ENCODE measurements at places on chromosomes 2 and 18.

DNA sequence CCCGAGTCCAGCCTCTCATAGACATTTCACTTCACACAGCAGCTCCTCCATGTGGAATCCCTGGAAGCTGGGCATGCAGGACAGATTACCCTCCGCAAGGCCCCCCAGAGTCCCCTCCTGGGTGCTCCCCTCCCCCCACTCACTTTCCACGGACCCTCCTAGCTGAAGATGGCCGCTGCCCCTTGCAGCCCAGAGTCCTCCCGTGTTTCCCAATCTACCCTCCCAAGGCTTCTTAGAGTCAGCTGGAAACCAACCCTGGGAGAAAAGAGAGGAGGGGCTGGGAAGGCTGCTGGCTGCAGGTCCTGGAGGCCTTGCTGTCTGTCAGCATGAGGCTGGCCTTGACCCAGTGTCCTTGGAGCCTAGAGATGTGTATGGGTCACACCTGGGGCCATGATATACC, 49.0 kb upstream of the HAAO start:
- DNase-seq: peak; percentile 13

DNA sequence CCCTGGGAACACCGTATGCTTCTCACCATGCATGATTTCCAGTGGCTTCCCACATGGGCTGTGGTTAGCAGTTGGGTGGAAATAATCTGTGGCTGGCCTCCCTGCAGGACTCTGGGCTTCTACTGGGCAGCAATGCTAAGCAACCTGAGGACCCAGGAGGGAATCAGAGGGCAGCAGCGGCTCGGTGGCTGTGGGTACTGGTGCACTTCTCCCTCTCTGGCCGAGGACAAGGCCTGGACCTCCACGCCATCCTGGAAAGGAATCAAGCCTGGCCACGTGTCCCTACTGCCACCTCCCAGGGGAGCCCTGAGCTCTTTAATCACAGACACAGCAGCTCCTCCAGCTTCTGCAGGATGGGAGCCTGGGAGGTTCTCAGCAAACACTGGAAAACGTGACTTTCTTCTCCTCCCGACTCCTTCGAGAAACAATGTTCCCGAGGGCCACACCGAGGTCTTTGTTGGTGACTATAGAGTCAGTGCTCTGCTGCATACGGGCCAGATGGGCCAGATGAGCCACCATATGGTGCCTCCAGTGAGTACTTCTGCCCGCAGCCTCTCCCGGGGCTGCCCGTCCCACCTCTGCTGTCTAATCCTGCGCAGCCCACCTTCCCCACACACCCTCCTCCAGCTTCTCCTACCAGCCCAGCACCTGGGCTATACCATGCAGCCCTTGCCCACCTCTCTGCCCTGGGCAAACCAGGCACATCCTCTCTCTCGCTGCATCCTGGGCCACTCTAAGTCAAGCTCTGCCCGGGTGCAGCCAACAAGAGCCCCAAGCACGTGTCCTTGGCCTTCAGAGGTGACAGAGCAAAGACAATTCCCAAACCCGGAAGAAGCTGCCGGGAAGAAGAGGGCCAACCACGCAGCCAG, 42.8 kb upstream of the OTOS start:
- no peak for DNase-seq

DNA sequence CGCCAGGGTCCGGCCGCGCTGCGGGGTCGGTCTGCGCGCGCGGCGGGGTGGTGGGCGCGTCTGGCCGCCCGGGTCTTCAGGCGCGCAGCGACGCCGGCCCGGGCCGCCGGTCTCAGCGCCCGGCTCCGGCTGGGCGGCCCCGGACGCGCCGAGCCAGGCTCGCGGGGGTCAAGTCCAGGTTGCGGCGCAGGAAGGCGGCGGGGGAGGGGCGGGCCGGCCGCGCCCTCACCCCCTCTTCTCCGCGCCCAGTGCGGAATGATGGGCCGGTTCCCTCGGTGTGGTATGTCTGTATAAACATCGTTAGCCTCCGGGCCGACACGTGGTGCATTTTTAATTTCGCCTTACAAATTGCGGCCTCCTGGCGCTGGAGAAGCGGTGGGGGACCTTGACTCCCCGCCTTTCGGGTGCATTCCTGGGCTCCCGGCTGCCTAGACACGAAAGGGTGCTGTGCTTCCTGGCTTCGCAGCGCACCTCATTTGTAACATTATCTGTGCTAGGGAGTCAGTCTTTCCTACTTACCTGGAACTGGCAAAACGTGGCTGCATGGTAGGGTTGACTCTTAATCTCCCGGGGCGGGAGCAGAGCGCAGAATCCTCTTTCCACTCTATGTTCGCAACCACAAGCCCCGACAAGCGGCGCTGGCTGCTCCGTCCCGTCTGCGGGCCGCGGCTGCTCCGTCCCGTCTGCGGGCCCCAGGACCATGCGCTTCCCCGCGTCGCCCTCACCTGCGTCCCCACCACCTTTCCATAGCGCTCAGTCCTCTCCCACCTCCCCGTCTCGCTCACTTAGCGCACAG, 69.0 kb downstream of the CTAGE1 start:
- peak; percentile 75 for DNase-seq

DNA sequence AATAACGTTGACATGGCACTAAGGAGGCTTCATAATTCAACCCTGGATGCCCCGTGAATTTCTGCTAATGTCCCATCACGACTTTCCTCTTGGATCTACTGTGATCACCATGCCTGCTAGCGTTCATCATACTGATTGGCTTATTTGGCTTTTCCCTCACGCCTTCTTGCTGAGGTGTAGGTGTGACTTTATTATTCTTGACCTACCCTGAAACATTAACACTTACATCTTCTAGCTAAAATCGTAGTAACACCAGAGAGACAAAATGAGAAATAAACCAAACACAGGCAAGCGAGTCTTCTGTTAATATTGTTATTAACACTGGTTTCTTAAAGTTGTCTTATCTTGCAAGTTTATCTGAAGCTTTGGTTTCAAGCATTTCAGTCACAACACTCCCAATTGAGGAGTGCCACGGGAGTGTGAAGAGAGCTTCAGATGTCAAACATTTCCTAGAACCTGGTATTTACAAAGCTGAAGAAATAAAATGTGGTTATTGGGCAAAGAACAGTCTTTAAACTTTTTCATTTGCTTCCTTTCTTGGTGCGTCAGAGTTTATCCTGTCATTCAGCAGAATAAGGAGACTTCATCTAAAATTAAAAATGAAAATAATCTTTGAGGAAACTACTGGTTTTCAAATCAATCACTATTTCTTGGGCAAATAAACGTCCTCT, 15.4 kb upstream of the STAT1 start:
- DNase-seq: no peak

DNA sequence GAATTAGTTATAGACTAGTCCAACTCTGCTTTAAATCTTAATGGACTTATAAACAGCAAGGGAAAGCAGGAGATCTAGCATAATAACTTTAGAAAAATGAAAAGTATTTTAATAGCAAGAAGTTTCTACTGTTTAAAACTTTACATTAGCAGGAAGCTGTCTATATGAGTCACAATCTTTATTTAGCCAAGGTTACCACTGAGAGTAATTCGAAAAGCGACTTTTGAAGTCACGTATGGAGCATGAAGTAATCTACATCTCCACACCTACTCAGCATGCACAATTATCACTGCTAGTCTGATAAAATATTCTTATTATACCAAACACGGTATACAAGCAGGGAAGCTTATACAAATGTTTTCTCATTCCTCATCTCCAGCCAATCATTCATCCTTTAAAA, 515.4 kb upstream of the SOX11 start:
- no peak for DNase-seq

DNA sequence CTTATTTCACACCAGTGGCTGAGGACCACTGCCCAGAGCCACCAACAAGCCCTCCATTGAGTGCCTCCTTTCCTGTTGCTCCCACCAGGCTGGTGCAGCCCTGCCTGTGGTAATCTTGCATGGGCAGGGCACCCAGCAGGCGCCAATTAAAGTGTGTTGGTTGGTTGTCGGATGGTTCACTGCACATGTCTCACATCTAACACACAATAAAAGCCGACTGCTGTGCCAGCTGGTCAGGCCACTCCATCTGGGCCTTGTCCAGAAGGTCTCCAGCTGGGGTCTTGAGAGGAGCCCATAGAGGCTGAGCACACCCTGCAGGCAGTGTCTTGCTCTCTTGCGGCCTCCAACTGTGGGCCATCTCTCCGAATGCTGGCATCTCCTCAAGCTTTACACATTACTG, 494.8 kb upstream of the KLHL29 start:
- no peak for DNase-seq

- no peak for DNase-seq
These were observed 20.6 kb upstream of the AMMECR1L start for GRCh38 chr2:127906206-127906926.
